ENCODE measurements at places on chromosomes 13 and 19.
A peak's percentile ranks its signal among the peaks of the same experiment; 100 is the strongest.

DNA sequence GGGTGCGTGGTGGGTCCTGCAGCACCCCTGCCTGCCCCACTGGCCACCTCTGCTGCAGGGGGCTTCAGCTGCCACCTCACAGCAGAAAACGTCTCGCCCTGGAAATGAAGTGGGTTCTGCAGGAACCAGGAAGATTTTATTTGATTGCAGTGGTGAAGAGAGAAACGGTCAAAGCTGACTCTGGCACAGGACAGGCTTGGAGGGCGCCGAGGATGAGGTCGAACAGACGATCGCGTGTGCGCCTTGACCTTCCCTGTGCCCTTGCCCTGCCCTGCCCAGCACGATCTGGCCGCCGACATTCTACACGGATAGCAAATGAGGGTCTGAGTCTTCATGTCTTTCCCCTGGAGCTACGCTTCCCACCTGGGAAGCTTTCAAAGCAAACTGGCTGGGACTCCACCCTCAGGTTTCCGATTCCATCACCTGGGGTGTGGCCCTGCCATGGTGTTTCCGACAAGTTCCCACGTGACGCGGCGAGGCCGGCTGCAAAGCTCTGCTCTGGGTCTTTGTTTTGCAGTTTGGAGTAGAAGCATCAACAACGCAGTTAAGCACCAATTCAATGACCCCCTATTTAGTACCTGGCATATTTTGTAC lies 50.3 kb upstream of the TUBGCP3 start:
- DNase-seq: no peak

- no peak for DNase-seq
Observed at GRCh38 chr19:51071095-51071405, 6.2 kb upstream of the KLK13 start.

- no peak for DNase-seq
Observed at GRCh38 chr13:51811920-51812451, 8.0 kb upstream of the DHRS12 start.

- no peak for DNase-seq
Observed at GRCh38 chr19:2123682-2124387, 27.1 kb downstream of the IZUMO4 start.

- no peak for DNase-seq
Observed at GRCh38 chr13:59946944-59947343, 216.8 kb downstream of the DIAPH3 start.

GRCh38 chr19:8194528-8195267 lies 14.5 kb upstream of the CERS4 start:
- DNase-seq: no peak

DNA sequence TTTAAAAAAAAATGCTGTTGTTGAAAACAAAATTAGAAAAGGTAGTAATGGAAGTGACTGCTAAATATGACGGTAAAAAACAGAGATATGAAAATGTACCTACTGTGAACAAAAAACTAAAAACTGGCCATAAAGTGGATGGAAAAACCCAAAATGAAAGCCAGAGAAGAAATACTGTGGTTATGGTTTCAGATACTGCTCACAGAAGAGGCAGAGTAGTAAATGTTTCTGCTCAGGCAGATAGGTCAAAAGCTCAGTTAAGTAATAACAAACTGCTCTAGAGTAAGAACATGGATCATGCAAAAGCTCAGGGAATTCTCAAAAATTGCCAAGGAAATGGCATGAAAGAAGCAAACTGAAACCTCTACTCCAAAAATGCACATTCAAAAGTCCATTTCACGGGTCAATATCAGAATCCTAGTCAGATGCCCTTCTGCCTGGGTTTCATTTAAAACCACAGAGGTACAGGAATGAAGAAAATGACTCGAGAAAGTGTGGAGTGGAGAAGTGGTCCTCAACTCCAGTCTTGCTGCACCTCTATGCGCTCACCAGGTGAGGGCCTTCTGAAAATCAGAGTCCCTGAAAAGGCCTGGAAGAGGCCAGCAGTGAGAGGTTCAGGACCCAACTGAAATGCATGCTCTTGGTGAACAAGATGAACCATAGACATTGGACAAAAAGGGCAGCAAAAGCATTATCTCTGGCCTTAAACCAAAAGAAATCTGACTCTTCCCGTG lies 315.0 kb upstream of the SPRY2 start:
- DNase-seq: no peak

DNA sequence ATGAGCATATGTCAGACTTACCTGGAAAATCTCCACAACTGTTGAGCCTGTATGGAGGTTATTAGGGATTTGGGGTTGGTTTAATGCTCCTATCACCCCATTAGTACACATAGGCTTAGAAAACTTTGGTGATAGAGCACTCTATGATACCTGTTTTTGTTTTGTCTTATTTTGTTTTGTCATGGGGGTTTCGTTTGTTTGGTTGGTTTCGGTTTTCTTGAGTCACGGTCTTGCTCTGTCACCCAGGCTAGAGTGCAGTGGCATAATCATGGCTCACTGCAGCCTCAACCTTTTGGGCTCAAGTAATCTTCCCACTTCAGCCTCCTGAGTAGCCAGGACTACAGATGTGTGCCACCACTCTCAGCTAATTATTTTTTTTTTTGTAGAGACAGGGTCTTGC lies 70.0 kb downstream of the MZT1 start:
- DNase-seq: no peak

DNA sequence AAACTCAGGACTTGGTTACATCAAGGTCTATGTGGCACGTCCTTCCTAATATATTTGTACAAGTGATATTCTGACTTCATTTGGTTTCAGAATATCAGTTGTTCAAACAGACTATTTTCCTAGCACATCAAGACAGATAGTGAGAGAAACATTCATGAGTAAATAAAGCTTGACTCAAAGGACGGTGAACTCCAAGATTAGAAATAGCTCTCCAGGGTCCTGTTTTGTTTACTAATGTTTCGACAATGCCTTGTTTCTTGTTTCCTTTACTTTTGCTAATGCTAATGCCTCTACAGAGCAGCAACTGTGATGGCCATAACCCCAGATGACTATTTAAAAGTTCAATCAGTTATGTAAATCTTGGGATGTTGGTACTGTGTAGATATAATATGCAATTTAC lies 313.9 kb downstream of the KLF12 start:
- DNase-seq: no peak

GRCh38 chr19:7099597-7099921 lies 30.1 kb downstream of the ZNF557 start:
- DNase-seq: no peak

DNA sequence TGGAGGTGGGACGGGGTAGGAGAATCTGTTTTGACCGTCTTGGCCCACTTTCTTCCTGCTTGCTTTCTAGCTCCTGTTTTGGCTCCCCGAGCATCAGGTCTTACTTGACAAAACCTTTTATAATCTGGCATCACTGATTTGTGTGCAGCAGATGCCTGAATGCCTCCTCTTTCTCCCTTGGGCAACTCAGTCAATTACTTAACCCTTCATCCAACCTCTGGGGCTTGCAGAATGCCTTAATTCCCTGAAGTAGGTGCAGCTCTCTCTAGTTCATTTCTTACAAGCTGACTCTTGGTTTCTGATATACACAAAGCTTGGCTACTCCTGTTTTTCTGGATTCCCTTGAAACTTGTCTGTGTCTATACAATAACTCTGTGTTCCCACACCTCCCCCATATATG lies 5.7 kb upstream of the NUP58 start:
- peak; percentile 27 for DNase-seq

DNA sequence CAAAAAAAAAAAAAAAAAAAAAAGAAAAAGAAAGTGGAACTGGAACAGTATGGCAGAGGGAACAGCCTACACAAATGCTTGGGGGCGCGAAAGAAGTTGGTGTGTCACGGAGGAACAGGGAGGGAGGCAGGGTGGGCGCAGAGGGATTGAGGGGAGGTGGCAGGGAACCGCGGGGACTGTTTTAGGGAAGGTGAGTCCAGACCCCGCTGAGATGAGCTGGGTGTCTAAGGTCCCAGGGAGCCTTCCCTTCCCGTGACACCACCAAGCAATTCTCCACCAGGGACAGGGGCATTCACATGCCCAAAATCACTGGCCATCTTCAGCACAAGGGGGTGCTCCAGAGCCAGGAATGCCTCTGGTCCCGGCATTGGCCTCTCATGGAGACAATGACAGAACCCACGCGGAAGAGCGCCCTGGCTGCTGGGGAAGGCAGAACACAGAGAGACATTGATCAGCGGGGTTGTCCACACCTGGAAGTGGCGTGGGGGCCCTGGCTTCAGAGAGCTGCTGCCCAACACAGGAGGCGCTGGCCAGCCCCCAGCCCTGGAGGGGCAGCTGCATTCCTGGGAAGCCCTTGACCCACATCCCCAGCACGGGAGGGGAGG lies 6.9 kb downstream of the PEAK3 start:
- peak; percentile 83 for DNase-seq

GRCh38 chr13:55159765-55160164 lies 1981.0 kb upstream of the PRR20A start:
- DNase-seq: no peak

DNA sequence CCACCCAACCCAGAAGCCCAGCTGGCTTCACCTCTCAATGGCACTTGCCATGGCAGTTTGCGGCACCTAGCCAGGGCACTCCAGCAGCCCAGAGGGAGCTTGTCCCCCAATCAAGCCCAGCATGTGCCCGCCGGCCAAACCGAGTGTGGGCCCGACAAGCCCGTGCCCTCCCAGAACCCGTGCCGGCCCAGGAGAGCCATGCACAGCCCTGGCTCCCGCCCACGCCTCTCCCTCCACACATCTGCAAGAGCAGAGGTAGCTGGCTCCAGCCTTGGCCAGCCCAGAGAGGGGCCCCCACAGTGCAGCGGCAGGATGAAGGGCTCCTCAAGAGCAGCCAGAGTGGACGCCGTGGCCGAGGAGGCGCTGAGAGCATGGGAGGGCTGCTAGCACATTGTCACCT lies 2278.0 kb upstream of the PCDH20 start:
- no peak for DNase-seq

- DNase-seq: peak; percentile 18
Observed at GRCh38 chr19:34082289-34083077, 89.8 kb upstream of the LSM14A start.

GRCh38 chr13:50576156-50576555 lies 267.3 kb downstream of the DLEU7 start:
- DNase-seq: no peak

DNA sequence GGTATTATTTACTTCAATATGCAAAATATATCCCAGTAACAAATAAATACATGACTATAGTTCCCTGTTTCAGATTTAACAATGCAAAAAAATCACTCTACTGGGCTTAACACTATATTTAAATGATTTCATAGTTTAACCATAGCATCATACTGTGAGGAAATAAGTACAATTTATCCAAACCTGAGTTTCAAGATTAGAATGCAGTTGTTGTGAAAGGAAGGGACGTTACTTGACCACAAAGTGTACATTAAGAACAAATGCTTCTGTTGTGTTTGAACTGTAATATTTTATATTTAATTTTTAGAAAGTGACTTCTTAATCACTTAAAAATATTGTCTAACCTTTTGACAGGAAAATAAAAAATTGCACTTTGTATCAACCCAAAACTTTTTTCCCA lies 1747.9 kb upstream of the SPRY2 start:
- DNase-seq: no peak

Measured in retina (tissue), 1 donor.